Psoas muscle (tissue), 8 donors: ENCODE measurements at places on chromosomes 7 and 10.

- DNase-seq: no peak
Measured at GRCh38 chr10:101993651-101994200, 62.2 kb downstream of the ARMH3 start.

GRCh38 chr10:132359305-132360040 is 27.5 kb downstream of the LRRC27 start:
- no peak for DNase-seq

GRCh38 chr7:41492603-41493002 is 210.3 kb downstream of the INHBA start:
- DNase-seq: no peak

DNA sequence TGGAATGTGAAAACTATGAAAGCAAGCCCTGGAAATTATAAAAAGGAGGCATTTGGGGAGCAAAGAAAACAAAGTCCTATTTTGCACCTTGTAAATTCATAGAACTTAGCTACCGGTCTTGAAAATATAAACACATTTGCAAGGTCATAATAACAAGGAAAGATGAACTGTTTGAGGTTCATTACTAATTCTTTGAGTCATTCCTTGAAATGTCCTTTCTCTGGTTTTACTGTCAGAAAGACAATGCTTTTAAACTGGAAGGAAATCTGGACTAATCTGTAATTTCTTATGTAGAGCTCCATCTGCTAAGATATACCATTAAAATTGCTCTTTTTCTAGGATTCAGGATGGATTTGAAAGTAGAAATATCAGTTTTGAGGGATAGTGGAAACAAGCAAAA is 1.4 kb downstream of the ERLIN1 start:
- DNase-seq: no peak

DNA sequence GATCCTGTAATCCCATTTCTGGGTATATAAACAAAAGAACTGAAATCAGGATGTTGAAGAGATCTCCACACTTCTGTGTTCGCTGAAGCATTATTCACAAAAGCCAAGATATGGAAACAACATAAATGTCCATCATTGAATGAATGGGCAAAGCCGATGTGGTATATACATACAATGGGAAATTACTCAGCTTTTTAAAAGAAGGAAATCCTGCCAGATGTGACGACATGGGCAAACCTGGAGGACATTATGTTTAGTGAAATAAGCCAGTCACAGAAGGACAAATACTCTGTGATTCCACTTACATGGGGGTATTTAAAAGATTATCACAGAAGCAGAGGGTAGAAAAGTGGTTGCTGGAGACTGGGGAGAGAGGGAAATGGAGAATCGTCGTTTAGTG is 23.9 kb upstream of the FAM107B start:
- no peak for DNase-seq

DNA sequence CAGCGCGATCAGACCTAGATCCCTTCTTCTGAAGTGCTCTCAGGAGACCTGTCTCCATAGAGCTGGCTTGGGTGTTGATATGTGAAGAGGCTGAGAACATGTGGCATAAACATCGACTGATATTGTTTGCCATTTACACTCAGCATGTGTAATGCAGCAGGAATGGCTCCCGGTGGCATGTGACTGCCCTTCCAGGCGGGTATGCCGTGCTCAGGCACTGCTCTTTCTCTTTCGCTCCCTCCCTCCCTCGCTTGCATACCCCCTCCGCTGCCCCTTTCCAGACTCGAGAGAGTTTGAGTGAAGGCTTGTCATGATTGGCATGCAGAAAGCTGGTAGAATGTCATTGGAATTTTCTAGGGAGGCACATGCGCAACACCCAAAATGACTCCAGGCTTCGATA is 107.3 kb upstream of the PDCD4 start:
- DNase-seq: no peak
